Caco-2 (cell line): ENCODE measurements at places on chromosomes 13 and 19.
A peak's percentile ranks its signal among the peaks of the same experiment; 100 is the strongest.

- DNase-seq: no peak
Measured at GRCh38 chr19:3838661-3839060, 30.2 kb downstream of the ZFR2 start.

- peak; percentile 72 for DNase-seq
Measured at GRCh38 chr19:35142606-35143230, 337 bp upstream of the FXYD7 start.

DNA sequence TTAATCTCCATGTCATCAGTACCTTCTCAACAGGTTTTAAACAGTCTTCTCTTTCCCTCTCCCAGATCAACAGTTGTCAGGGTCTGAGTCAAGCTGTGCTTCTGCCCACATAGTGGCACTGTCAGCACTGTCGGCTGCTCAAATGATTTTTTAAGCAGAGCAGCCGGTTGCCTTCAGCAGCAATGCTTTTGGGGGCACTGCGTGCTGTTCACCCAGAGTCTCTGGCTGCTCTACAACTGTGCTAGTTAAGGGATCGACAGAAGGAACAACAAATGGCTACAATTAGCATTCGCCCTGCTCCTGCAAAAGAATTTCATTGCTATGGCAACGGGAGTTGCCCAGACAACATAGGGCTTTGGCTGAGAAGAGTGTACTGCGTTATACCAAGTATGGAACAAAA lies 412.9 kb downstream of the DIAPH3 start:
- DNase-seq: no peak

GRCh38 chr13:75309981-75310580 lies 171.9 kb downstream of the TBC1D4 start:
- DNase-seq: no peak

DNA sequence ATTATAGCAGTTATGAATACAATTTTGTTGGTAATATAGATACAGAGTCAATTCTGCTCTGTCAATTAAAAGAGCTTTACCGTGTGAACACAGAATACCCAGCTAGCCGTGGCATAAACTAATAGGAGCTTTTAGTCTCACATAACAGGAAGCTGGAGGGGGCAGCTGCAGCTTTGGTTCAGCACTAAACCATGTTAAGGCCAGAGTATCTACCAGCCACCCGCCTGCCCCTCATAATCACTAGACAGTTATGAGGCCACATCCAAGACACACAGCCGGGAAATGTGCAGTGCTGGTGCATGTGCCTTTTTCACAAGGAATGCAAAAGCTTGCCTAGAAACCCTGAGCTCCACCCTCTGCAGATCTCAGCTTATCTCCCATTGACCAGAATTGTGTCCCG lies 62.3 kb downstream of the SGCG start:
- no peak for DNase-seq

GRCh38 chr13:94712812-94713560 lies 641 bp upstream of the SOX21 start:
- DNase-seq: peak; percentile 30

GRCh38 chr19:4577020-4577782 lies 17.7 kb upstream of the SEMA6B start:
- DNase-seq: no peak

GRCh38 chr13:95156208-95156607 lies 145.0 kb downstream of the ABCC4 start:
- no peak for DNase-seq

- peak; percentile 23 for DNase-seq
Measured at GRCh38 chr13:104773775-104774174, 1707.6 kb upstream of the SLC10A2 start.

GRCh38 chr13:69580255-69580654 lies 527.4 kb upstream of the ATXN8OS start:
- DNase-seq: no peak

DNA sequence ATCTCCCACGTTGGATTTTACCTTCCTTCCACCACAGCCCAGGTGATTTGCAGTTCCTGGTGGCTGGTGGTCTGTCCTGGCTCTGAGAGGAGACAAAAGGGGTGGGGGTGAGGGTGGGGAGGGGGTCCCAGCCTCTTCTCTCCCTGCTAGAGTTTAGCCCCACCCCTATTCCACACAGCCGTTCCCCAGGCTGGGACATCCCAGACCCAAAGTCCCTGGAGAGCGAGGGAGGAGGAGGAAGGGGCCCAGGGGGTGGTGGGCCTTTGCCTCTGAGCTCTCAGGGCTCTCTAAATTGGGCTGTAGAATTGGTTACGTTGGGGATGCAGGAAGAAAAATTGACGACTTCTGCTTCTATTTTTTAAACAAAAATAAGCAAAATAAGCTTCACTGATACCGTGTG lies 81.9 kb downstream of the SLC6A16 start:
- no peak for DNase-seq

GRCh38 chr19:41218615-41219507 lies at the start of gene AXL:
AXL (plus strand) TSS chr19:41219223; CDS start chr19:41219393, 170 bp downstream.
- peak; percentile 43 for DNase-seq

- DNase-seq: no peak
Measured at GRCh38 chr13:92823059-92823458, 403.5 kb upstream of the GPC6 start.

DNA sequence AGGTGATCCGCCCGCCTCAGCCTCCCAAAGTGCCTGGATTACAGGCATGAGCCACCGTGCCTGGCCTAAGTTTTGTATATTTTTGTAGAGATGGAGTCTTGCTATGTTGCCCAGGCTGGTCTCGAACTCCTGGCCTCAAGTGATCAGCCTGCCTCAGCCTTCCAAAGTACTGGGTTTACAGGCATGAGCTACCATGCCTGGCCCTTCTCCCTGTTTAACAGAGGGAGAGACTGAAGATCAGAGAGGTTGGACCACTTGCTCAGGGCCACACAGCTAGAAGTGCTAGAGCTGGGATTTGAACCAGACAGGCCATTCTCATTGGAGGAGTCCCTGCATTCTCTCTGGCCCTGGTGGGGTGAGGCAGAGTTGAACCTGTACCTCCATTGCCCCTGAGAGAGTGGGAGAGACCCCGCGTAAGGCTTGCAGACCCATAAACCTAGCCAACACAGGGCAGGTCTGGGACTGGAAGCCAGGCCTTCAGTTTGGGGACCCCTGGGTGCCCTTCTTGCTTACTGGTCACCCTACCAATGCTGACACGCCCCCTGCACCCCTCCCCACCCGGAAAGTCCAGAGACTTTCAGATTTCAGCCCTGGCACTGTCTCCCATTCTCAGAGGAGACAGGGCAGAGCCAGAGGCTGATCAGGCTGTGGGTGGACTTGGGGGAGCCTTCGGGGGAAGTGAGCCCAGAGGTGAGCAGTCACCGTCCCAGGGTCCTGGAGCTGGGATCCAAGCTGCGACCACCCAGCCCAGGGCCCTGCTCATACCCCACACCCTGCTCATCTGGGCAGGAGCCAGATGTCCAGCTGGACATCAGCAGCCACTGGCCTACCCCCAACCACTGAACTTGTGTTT lies 13.3 kb downstream of the TTYH1 start:
- no peak for DNase-seq

DNA sequence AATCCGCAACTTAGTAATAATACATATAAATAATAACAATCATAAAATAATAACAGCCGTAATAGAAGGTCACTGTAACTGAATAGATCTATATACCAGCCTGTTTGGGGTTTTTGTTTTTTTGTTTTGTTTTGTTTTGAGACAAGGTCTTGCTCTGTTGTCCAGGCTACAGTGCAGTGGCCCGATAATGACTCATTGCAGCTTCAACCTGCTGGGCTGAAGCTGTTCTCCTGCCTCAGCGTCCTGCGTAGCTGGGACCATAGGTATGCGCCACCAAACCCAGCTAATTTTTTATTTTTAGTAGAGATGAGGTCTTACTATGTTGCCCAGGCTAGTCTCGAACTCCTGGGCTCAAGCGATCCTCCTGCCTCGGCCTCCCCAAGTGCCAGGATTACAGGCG lies 950 bp downstream of the IGSF23 start:
- DNase-seq: no peak

- DNase-seq: no peak
Measured at GRCh38 chr13:108987517-108987916, 358.1 kb downstream of the MYO16 start.

- no peak for DNase-seq
Measured at GRCh38 chr19:18090545-18091216, 3.9 kb upstream of the IL12RB1 start.

GRCh38 chr13:75514080-75514995 lies 23.3 kb downstream of the COMMD6 start:
- no peak for DNase-seq

DNA sequence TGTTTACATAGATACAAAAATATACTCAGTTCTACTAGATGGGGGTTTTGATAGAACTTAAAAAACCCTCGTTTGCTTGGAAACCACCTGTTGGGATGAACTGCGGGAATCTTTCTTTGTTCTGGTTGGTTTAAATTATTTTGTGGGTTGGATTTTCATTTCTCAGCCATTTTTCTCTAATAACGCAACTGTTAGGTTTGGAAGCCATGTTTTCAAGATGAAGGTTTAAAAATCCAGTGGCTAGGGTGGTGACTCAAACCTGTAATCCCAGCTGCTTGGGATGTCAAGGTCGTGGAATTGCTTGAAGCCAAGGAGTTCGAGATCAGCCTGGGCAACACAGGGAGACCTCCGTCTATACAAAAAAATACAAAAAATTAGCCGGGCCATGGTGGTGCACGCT lies 1.6 kb downstream of the URI1 start:
- DNase-seq: no peak

GRCh38 chr13:21875116-21875515 lies 204.2 kb downstream of the FGF9 start:
- no peak for DNase-seq
